ENCODE measurements at places on chromosomes 11 and 22.

DNA sequence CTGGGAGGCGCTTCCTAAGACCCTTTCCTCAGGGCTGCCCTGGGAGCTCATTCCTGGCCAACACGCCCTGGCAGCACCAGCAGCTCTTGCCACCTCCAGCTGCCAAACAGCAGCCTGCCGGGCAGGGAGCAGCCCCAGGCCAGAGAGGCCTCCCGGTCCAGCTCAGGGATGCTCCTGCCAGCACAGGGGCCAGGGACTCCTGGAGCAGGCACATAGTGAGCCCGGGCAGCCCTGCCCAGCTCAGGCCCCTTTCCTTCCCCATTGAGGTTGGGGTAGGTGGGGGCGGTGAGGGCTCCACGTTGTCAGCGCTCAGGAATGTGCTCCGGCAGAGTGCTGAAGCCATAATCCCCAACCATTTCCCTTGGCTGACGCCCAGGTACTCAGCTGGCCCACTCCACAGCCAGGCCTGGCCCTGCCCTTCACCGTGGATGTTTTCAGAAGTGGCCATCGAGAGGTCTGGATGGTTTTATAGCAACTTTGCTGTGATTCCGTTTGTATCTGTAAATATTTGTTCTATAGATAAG is 7.6 kb downstream of the SLC39A13 start:
- DNase-seq, result no peak

DNA sequence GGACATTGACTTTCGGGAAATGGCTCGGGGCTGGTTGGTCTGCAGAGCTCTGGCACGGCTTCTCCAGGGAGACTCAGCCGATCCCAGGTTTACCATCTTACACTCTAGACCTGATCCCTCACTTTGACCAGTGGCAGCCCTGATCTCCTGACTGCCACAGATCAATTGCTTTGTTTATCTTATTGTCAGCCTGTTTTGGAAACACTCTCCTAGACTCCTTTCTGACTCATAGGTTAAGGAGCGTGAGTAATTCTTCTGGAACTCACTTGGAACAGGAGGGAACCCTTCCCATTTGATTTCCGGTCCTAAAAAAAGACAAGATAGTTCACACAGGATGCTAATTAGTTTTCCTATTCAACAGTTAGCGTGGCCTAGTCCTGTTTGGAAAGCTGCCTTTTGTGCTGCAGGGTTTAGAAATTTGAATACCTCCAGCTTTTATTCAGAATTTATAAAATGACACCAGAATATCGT is 16.0 kb upstream of the BMAL1 start:
- DNase-seq, result no peak

- DNase-seq, result no peak
These were observed 576.8 kb downstream of the SOX6 start for GRCh38 chr11:15779518-15779917.

- DNase-seq, result no peak
These were observed 435.3 kb downstream of the OPCML start for GRCh38 chr11:133096981-133097380.

- DNase-seq, result no peak
These were observed 36.6 kb downstream of the ATG16L2 start for GRCh38 chr11:72850832-72851231.
